ENCODE measurements at places on chromosomes 2 and 18. TPM values are rescaled to one million over a fixed set of nuclear protein-coding genes. Genes with fewer than 3 reads are reported as not detected.

GRCh38 chr2:6927186-6927585 lies 10.0 kb downstream of the RNF144A start:
- no peak for DNase-seq

DNA sequence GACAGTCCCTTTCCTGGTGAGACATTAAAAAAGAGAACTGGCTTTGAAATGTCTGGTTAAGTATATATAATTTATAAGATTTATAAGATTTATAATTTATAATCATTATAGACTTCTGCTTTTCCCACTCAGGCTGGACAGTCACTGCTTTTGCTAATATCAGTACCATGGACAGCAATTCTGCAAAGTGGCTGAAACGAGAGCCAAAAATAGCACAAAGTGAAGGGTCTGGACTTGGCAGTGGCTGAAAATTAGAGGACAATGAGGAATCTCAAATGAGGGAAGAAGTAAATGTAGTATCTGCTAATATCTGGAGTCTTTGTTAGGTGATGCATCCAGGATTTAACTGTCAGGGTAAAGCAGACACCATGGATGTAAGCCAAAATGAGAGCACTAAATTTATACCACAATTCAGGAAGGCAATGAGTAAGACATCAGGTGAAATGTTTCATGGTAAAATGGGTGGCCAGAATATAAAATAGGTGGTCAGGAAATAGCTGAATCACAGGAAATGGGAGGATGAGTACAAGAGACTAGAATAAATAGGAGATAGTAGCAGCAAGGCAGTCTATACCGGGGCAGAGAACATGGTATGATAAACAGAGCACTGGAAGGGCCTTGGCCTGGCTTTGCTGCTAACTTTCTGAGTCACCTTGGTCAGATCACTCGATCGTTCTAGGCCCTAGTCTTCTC lies 39.6 kb upstream of the BOD1L2 start:
- peak; percentile 41 for DNase-seq

DNA sequence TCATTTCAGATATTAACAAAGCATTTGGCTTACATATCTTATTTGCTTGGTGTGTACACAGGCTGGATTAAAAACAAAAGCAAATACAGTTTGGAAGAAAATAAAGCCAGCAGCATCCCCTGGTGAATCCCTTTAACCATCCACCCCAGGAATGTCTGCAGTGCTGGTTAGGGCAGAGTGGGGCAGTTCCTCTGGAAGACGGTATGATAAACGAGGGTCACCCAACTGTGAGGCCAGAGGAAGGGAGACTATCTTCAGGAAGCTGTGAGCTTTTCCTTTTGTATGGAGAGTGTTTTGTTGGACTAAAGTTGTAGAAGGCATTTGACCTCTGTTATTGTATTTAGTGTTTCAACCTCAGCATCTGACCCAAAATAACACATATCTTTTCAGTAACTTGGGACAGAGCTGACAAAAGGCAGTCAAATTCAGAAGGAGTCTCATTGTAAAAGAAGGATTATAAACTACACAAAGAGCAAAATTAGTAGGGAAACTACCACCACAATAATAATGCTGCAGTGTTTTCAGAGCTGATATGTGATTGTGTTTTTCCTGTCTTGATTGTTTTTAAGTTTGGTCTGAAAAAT lies 159.1 kb downstream of the FMNL2 start:
- DNase-seq, result no peak

Gene HRH4
- 0.07 TPM for polyA plus RNA-seq

DNA sequence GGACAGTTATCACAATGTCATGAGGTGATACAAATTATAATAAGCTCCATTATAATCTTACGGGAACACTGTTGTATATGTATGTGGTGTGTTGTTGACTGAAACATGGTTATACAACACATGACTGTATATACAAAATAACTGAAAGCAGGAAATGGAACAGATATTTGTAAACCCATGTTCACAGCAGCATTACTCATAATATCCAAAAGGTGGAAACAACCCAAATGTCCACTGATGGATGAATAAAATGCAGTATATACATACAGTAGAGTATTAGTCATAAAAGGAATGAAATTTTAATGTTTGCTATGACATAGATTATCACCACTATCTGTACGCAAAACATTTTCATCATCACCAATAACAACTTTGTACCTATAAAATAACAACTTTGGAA lies 107.3 kb downstream of the USP34 start:
- no peak for DNase-seq

DNA sequence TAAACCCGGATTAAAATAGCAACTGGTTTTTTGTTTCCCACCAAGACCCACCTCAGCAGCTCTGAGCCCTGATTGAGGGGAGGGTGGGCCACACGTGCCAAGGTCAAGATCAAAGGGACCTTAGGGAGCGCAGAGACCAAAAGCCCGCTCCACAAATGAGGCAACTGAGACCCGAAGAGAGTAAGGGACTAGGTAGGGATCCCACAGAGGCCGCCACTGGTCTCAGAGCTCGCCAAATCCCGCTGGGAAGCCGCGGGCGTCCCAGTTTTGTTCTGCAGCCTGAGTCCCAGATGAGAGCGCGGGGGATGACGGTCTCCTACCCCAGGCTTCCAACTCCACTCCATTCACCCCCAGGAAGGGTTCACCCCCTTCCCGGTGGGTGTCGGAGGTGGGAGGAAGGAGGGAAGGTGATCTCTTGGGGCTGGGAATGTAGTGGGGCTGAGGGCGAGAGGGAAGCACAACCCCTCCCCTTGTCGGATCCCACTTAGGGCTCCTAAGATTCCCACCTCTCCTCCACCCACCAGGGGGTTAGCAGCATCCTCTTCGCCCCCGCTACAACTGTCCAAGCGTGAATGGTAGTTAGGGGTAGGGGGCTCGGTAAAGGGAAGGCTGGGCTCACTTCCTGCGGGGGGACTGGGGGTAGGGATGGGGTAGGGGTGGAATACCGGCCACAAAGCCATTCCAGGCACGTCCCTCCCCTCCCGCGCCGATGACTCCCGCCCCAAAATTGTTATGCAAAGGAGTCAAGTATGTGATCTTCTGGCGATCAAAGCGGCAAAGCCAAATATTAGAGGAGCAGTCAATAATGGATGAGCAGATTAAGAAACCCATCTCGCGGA lies 7.3 kb upstream of the EN1 start:
- DNase-seq, result no peak

GRCh38 chr2:27121906-27122305 lies 1.7 kb upstream of the ABHD1 start:
- DNase-seq, result no peak

- DNase-seq, result no peak
These were observed 68.6 kb upstream of the PELI1 start for GRCh38 chr2:64212801-64213321.

- DNase-seq, result no peak
These were observed 228.6 kb downstream of the SATB2 start for GRCh38 chr2:199228887-199229819.

- DNase-seq, result no peak
These were observed 7.6 kb upstream of the ONECUT2 start for GRCh38 chr18:57427429-57428201.

Gene TBC1D8
- polyA plus RNA-seq, result 28.5 TPM

DNA sequence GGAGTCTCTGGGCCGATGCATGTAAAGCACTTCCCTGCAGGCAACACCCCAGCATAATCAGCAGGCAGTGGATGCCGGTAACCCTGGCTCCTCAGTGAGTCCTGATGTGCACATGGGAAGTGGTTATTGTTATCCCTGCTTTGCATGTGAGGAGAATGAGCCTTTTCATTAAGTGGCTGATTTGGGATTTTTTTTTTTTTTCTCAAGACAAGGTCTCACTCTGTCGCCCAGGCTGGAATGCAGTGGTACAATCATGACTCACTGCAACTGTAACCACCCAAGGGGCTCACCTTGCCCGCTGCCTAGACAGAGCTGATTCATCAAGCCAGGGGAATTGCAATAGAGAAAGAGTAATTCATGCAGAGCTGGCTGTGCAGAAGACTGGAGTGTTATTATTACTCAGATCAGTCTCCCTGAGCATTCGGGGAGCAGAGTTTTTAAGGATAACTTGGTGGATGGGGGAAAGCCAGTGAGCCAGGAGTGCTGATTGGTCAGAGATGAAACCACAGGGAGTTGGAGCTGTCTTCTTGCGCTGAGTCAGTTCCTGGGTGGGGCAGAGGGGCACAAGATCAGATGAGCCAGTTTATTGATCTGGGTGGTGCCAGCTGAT lies 95.4 kb downstream of the SOCS6 start:
- DNase-seq, result no peak

- no peak for DNase-seq
These were observed 369.4 kb upstream of the ZEB2 start for GRCh38 chr2:144889348-144889747.

GRCh38 chr2:218733171-218734021 lies 22.8 kb downstream of the TTLL4 start:
- DNase-seq, result no peak

GRCh38 chr2:146990311-146991054 lies 854.3 kb upstream of the ACVR2A start:
- no peak for DNase-seq

- no peak for DNase-seq
These were observed 37.5 kb upstream of the SEMA4C start for GRCh38 chr2:96907115-96908041.

Gene COL4A3
- polyA plus RNA-seq, result 1.6 TPM

DNA sequence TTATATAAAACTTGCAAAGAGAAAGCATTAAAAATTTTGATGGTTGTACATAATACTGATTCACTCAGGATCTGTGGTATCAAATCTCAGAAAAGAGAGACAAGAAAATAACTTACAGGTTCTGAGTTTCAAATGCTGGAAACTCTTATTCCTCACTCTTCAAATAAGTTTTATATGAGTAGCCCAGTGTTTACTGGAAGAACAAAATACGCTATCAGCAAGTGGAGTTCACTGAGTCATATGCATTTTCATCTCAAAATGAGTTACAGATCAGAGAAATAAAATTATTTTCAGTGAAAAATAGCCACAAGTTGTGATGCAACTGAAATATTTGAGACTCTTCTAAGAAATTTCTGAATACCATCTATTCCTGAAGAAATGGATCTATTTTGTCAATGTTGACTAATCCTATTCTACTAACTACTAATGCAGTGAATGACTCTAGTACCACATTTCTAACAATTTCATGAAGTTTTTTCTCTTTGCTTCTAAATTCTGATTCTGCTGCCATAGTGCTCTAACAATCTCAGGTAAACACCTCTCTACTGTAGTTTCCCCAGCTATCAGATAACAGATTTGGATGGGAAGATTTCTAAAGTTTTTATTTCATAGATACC lies 391.7 kb downstream of the ZEB2 start:
- DNase-seq, result no peak

DNA sequence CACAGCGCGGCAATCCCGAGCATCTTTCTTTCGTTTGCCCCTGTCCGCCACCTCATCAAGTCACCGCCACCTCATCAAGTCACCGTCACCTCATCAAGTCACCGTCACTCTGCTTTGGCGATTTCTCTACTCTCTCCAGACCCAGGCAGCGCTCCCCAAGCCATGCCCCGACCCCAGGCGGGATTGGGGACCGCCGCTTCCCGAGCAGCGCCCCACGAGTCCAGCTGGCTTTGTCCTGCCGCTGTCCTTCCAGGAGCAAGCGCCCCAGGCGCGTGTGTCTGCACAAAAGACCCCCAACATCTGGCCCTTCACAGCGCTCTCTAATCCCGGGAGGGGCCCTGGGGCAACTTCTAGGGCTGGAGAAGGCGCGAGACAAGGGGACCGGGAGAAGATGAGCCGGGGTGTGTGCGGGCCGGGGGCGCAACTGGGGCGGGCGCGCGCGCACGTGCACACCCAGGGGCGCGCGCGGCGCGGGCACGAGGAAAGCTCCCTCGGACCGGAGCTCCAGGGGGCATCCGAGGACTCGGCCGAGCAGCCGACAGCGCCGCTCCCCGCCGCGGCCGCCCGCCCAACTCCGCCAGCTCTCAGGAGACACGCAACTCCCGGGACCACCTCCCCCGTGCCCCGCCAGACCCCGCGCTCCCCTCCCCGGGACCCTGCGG lies 633 bp upstream of the RNF152 start:
- DNase-seq, result no peak

Gene KLHL41
- polyA plus RNA-seq, result 1.6 TPM

Gene AGAP1
- 19.8 TPM for polyA plus RNA-seq

- DNase-seq, result no peak
These were observed 103.5 kb downstream of the NYAP2 start for GRCh38 chr2:225502971-225503370.

- no peak for DNase-seq
These were observed 56.8 kb downstream of the SRD5A2 start for GRCh38 chr2:31523871-31524492.

GRCh38 chr2:10911291-10912075 lies at the start of gene KCNF1:
Gene KCNF1 (plus strand): TSS chr2:10911934. CDS start chr2:10912427, 493 bp downstream.
- peak; percentile 62 for DNase-seq

DNA sequence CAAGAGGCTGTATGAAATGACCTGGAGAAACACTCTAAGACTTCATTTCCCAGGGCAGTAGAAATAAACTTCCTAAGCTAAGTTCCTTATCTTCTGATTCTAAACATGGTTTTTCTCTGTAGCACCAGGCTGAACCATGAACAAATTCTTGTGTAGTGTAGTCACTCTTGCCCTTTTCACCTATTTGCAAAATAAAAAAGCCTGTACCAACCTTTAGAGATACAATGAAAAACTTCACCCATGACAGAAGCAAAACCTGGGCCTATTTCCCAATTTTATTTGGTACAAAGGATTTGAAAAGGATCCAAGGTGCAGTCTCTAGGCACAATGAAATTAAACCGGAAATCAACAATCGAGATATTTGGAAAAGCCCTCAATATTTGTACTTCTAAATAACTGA lies 43.6 kb downstream of the POLR1A start:
- no peak for DNase-seq

DNA sequence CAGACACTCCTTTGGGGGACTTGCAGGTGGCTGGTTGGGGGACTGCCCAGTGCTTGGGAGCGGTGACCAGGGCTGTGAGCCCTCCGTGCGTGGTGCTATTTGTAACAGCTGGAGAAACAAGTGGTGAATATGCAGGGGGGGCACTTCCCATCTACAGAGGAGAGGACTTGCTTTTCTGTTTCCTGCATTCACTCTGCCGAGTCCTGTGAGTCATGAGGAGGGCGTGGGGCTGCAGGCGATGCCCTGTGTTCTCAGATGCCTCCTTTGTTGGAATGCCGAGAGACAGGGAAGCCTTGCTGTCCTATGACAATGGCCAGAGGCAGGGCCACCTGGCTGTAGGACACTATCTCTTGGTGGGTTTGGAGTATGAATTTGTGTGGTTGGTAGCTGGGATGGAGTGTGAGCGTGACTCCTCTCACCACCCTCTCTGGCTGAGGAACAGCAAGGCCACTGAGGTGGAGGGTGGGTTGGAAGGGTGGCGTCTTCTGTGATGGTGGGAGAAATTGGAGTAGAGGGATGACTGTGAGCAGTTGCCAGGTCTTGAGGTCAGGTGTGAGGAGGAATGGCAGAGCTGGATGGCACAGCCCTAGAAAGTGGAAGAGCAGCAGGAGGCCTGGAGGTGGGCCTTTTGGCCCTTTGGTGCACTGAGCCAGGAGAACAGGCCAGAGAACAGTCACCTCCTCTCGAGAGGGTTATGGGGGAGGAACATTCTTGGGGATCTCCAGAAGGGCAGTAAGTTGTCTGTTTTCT lies 24.3 kb downstream of the FHOD3 start:
- DNase-seq, result no peak

DNA sequence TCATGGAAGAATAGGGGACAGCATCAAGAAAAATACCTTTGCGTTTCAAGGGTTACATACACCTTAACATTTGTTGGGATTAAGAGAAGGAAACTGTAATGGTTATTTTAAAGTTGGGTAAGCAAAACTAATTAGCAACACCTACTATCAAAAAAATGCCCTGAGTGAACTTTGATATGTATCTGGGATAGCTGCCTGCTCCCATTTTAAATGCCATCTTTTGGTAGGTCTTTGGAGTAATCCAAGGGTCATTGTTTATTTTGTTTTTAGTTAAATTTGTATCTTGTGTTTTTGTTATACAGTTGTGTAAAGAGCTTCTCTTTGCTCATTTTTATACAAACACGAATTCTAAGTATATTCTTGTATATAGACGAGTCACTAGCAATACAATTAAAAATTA lies 9.9 kb downstream of the PTPN4 start:
- DNase-seq, result no peak
